Foreskin keratinocyte (primary cell): ENCODE measurements at places on chromosomes 1 and 21.

- no peak for DNase-seq
These were observed 82.4 kb upstream of the POU3F1 start for GRCh38 chr1:38128926-38129453.

DNA sequence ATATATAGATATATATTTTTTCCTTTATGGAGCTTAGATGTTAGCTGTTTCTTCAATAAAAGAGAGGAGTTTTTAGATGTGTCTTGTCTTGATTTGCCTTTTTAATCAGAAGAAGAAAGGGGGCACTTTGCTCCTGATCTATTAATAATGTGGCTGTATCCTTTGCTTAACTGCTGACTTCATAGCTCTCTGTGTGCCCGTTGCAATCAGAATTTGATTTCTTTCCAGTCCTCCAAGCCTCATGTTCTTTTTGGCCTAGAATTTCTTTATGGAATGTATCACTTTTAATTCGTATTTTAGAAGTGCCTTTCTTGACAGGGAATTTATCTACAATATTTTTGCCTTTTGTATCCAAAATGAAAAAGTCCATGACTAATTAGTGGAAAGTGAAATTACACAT, 85.3 kb downstream of the C1orf21 start:
- DNase-seq = no peak

GRCh38 chr1:5508669-5509330, 483.4 kb downstream of the NPHP4 start:
- DNase-seq = no peak

DNA sequence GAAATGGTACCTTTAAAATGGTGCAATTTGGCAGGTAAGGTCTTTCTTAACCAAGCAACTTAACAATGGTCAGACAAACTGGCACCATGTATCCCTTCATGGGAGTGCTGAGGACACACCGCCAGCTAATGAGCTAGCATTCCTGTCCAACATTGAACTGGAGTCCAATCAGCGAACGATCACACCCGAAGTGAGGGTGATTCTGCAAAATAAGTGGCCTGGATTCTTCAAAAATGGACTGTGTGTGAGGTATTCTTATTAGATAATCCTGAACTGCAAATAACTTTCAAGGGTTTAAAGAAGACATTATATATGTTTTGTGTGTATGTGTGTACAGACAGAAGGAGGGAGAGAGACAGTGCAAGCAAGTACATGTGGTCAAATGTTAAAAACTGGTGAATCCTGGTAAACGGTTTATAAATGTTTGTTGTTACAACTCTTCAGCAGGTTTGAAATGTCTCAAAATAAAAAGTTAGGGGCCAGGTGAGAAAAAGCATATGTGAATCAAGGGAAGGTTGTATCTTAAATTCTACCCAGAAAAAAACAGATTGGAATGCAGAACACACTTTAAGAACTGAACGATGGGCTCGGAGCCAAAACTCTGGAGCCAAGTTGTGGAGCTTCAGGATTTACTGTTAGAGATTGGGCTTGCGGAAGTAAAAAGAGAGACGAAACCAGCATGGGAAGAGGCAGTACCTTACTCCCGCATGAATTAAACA, 20.9 kb downstream of the GADD45A start:
- no peak for DNase-seq

DNA sequence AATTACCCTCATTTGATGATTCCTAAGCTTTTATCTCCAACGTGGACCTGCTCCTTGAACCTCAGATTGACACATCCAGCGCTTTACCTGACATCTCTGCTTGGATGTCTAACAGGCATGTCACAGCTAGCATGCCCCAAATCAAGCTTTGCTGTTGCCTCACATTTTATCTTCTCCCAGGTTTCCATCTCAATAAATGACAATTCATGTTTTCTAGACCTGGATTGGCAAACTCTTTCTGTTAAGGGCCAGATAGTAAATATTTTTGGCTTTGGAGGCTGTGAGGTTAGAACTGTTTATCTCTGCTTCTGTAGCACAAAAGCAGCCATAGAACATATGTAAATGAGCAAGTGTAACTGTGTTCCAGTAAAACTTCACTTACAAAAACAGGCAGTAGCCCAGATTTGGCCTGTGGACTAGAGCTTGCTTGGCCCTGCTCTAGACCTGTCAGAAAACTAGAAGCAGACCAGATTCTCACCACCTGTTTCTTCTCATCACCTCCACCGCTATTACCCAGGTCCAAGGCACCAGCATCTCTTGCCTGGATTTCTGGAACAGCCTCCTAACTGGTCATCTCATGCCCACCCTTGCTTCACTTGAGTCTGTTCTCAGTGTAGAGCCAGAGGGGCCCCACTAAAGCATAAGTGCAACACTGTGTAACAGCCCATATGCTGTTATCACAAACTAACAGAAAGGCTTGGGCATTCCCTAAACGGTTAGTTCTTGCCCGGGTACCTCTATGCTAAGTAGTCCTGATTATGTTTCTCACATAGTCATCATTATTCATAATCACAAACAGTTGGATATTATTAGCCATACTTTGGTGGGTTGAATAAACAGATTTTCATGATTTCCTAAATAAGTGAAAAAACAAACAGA, 42.3 kb downstream of the UBE4B start:
- DNase-seq = peak; percentile 50

DNA sequence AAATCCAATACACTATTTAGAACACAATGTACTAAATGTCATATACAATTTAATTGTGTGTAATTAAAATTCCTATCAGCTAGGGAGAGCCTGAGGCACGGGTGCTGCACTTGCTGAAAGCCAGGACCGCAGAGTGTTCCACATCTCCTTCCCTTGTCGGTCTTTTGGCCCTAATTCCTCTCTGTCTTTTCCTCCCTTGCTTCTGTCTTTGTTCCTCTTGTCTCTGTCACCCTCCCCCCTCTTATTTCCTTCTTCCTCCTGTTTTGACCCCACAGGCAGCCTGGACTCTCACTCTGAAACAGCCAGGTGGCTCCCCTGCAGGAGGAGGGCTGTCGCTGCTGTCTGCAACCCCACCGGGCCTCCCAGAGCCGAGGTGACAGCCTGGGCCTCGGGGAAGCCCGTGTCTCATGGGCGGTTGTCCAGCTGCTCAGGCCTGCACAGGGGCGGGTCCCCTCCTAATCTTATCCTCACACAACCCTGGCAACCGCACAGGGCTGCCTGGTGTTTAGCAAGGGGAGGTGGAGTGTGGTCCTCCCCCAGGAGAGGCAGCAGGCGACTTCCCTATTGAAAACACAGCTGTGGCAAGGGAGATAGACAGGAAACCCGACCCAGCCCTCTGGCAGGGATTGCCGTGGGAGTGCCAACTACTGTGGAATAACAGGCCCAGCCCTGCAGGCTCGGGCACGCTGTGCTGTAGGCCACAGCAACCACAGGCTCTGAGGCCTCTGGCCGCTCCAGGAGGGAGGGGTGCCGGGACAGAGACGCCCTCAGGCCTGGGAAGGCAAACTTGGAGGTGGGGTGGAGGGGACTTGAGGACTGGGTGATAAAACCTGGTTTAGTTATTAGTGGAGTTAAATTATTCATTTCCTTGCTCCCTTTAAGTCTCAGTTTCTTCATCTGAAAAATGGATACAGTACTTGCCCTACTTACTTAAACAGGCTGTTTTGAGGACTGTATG, 68.8 kb upstream of the WDR26 start:
- DNase-seq = peak; percentile 94

DNA sequence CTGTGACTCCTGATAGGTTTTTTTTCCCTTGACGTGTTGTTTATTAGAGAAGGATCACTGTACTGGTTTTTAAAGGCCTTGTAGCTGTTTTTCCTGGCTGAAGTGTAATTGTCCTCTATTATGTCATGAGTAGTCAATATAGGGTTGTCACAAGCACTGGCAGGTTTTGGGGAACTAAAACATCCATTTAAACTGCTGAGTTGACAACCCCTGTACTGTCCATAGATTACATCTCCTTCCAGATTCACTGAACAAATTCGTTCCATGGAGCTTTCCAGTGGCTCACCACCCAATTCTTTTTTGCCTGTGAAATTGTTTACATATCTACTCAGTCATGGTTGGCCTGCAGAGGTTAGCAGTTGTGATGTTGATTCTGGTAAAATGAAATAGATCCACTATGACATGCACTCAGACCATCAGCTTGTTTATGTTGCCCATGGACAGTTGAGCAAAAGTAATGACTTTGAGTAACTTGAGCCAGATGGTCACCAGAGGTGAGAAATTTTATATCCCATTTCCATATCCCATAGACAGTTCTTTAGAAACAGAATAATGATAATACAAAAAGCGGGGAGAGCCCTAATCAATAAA, 59.9 kb upstream of the QSOX1 start:
- DNase-seq = no peak

GRCh38 chr1:224433701-224434672, 610 bp downstream of the WDR26 start:
- DNase-seq = no peak

- no peak for DNase-seq
These were observed 1.5 kb downstream of the NAXE start for GRCh38 chr1:156592910-156593660.

DNA sequence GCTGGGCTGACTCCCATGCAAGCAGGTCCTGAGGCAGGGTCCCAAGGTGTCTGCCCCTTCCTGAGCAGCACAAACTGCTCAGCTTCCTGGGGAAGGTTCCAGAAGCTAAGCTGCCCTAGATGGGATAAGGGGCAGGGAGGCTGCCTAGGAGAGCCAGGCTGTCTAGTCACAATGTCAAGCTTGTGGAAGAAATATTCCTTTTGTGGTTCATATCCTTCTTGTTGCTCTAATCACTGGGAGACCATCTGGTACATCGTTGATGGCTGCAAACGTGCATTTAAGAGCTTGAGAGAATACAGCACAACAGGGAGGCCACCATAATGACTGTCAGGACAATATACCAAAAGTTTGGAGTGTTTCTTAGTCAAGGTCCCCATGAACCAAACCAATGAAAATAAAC, 67.4 kb downstream of the SLC16A1 start:
- no peak for DNase-seq

GRCh38 chr1:20166051-20166450, 19.8 kb upstream of the UBXN10 start:
- no peak for DNase-seq

GRCh38 chr21:46152927-46153246, 2.5 kb downstream of the FTCD start:
- DNase-seq = no peak

GRCh38 chr1:65764052-65764451, 28.6 kb upstream of the PDE4B start:
- no peak for DNase-seq

DNA sequence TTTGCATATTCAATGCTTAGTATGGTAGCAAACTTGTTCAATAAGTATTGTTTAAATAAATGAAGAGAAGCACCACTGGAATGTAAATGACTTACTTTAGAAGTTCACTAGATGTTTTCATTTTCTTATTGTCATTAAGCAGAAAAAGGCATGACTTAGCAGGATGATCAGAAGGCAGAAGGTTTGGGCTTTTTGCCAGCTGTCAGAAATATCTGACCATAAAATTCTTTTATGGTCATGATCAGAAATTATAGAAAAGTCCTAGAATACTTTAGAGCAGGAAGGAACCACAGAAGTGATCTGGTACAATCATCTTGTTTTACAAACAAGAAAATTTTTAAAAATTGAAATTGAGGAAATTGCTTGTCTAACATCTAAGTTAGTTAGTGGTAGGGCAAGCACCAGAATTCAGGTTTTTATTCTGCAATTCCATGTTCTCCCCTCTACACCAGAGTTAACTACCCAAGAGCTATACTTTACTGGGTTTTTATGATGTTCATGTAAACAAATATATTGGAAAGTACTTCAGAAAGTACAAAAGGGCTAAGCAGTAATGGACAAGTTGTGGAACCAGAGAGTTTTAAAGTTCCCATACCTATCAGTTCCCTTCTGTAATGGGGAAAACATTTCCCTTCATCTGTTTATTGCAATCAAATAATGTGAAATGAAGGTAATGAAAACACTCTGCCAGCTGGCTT, 10.1 kb downstream of the FMO5 start:
- DNase-seq = no peak

DNA sequence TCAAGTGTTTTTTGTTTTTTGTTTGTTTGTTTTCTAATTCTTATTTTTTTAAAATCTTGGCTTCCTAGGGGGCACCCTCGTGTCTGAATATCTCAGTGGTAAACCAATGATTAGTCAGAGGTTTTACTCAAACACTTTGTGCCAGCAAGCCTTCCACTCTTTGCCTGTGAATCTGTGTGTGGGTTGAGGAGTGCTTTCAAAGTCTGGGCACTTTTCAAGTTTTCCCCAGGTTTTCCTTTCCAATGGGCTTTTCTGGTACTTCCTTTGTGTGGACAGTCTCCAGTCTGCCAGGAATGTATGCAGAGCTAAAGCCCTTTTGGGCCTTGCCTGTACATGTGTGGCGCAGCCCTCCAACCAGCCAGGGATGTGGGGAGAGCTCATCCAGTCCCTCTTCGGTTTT, 9.7 kb upstream of the PPIE start:
- peak; percentile 10 for DNase-seq

GRCh38 chr21:44312089-44312488, 12.2 kb downstream of the PFKL start:
- no peak for DNase-seq
